ENCODE measurements at places on chromosomes 13 and 19.

GRCh38 chr13:32417995-32418394 is 9.9 kb downstream of the N4BP2L1 start:
- DNase-seq, result no peak

DNA sequence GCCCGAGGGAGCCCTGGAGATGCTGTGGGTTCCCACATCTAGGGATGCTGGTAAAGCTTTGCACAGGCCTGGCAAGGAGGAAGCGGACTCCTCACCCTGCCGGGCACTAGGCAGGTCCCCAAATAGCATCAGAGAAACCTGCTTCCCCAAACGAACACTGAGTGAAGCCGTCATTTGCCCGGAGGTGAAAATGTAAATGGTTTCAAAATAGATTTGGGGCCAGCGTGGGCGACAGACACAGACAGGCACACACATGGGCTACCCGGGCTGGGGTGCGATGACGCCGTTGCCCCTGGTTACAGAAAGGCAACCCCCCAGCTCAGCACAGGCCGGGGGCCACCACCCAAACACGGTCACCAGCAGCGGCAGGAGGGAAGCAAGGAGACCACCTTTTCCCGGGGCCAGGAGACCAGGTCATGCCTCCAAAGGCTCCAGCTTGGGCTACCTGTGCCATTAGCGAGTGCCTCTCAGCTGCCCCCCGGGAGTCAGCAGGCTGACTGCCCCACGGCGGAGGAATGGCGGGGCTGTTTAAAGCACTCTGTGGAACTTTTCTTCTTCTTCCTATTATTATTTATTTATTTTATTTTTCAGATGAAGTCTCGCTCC is 47.5 kb upstream of the NDUFS7 start:
- DNase-seq, result no peak

DNA sequence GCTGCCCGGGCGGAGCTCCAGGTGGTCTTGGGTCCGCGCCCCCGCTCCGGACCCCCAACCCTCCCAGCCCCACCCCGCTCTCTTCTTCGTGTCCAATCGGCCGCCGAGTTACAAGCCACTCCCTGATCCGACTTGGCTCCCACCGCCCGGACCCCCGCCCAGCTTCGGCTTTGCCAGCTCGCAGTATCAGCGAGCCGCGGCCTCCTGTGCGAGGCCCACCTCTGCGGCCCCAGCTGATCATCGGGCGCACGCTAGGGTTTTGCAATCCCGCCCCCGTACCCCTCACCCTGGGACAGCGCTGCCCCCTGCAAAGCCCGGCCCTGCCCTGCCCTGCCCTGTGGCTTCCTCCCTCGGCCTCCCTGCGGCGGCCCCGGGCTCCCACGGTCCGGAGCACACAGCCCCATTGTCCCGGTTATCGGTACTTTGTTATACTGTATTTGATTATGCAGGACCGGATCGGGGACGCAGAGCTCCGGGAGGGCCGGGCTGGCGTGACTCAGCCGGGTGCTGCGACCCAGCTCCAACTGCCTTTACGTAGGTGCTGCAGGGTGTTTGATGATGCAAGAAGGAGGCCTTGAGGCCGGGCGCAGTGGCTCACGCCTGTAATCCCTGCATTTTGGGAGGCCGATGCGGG is 598 bp upstream of the LPAR2 start:
- DNase-seq, result peak; percentile 42

DNA sequence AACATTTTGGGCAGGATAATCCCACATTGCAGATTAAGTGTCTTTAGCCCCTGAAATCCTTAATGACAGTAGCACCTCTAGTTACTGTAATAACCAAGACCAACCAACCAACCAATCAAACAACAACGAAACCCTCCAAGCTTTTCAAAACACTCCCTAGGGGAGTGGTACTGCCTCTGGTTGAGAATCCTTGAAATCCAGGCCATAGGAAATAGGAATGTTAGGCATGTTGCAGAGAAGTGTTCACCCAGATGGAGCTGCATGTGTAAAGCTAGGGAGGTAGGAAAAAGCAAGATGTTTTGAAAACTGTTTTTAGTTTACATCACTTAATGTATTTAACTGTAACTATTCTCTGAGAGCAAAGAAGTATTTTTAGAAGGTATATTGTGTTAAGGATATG is 4.5 kb downstream of the LACC1 start:
- no peak for DNase-seq

GRCh38 chr13:24263632-24264031 is 45.7 kb upstream of the C1QTNF9 start:
- no peak for DNase-seq

GRCh38 chr13:58619396-58620113 is 988.0 kb downstream of the PCDH17 start:
- no peak for DNase-seq
